Uterus (tissue), 4 donors: ENCODE measurements at places on chromosomes 16 and 17.

- H3K27me3 ChIP-seq, result no peaks in the 10 kb centered on the region
- H3K4me3 ChIP-seq, result no peak overlapping the region
- no peaks in the 10 kb centered on the region for H3K36me3 ChIP-seq
- DNase-seq, result peak; percentile 36
- no peaks in the 10 kb centered on the region for H3K4me1 ChIP-seq
These were observed 43.2 kb downstream of the PIMREG start for GRCh38 chr17:6487251-6488007.

GRCh38 chr17:42577140-42577531 is 393 bp downstream of the PSMC3IP start:
- H3K27me3 ChIP-seq, result no peaks in the 10 kb centered on the region
- no peaks in the 10 kb centered on the region for H3K4me1 ChIP-seq
- no peaks in the 10 kb centered on the region for H3K36me3 ChIP-seq
- H3K27ac ChIP-seq, result peak overlapping the region; percentile 73
- DNase-seq, result no peak

- H3K4me3 ChIP-seq, result no peak overlapping the region
- no peaks in the 10 kb centered on the region for H3K27me3 ChIP-seq
- no peak for DNase-seq
- H3K27ac ChIP-seq, result peak overlapping the region; percentile 98
- H3K4me1 ChIP-seq, result peaks cover 46% of the 10 kb centered on the region
- no peaks in the 10 kb centered on the region for H3K36me3 ChIP-seq
These were observed 237.7 kb downstream of the SEC14L1 start for GRCh38 chr17:77378318-77379064.

DNA sequence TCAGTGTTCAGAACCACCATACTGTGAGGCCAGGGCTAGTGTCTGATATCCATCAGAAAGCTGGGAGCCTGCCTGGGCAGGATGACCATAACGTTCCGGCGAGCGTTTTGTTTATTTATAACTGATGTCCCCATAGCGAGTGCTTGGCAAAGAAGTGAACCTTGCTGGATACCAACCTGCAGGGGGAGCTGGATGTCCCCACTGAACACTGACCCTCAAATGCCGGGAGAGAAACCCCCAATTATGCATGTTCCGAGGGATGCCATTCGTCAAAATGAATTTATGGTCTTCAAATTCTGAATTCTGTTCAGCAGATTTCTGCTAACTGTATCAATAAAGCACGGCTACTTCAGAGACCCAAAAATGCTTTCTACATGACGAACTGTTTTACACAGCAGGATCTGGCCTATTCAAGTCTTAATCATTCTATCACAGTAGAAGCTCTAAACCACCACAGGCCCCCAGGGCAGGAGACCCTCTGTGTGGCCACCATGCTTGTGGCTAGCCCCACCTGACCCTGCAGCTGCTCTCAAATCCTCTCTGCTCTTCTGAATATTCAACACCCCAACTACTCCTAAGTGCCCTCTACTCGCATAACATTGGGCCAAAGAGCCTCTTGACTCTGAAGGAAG is 15.2 kb downstream of the MED24 start:
- H3K4me1 ChIP-seq, result no peaks in the 10 kb centered on the region
- H3K36me3 ChIP-seq, result no peaks in the 10 kb centered on the region
- no peaks in the 10 kb centered on the region for H3K27me3 ChIP-seq
- H3K4me3 ChIP-seq, result no peak overlapping the region
- peak overlapping the region; percentile 86 for H3K27ac ChIP-seq
- peak; percentile 92 for DNase-seq

DNA sequence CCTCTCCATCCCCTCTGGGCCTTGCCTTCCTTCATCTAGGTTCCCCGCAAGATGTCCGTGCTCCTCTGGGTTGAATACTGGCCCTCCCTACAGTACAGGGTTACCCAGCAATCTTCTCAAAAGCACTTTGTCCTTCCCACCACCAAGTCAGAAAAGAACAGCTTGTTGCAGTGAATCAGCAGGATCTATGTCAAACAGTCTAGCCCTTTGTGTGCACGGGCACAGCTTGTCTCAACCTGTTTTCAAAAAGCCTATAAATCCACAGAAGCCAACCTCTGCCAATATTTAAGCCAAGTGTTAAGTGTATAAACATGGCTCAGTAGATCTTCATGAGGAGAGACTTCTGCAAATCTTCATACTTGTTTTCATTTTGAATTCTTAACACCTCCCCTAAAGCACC is 25.2 kb downstream of the C17orf67 start:
- H3K27me3 ChIP-seq, result no peaks in the 10 kb centered on the region
- no peaks in the 10 kb centered on the region for H3K36me3 ChIP-seq
- no peak for DNase-seq

DNA sequence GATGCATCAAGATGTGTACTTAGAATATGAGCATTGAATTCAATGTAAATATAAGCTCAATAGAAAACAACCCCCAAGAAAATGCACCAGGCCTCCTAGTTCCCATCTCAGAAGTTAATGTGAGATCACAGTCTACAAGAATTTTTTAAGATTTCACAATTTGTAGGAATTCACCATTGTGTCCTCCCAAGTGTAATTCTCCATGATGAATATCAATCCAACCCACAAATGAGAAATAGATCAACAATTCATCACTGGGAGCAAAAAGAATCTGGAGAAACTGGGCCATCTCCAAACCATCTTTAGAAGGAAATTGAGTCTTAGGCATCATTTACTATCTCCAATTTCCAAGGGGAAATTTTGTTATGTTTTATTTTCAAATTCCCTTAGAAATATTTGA is 310.5 kb upstream of the GOT2 start:
- H3K27me3 ChIP-seq, result no peaks in the 10 kb centered on the region
- no peak overlapping the region for H3K27ac ChIP-seq
- no peaks in the 10 kb centered on the region for H3K36me3 ChIP-seq
- no peak overlapping the region for H3K4me3 ChIP-seq

GRCh38 chr16:11175106-11175786 is 80.8 kb downstream of the SOCS1 start:
- no peaks in the 10 kb centered on the region for H3K4me1 ChIP-seq
- H3K27me3 ChIP-seq, result no peaks in the 10 kb centered on the region
- no peak for DNase-seq
- H3K36me3 ChIP-seq, result no peaks in the 10 kb centered on the region
- H3K27ac ChIP-seq, result no peak overlapping the region
- no peak overlapping the region for H3K4me3 ChIP-seq

DNA sequence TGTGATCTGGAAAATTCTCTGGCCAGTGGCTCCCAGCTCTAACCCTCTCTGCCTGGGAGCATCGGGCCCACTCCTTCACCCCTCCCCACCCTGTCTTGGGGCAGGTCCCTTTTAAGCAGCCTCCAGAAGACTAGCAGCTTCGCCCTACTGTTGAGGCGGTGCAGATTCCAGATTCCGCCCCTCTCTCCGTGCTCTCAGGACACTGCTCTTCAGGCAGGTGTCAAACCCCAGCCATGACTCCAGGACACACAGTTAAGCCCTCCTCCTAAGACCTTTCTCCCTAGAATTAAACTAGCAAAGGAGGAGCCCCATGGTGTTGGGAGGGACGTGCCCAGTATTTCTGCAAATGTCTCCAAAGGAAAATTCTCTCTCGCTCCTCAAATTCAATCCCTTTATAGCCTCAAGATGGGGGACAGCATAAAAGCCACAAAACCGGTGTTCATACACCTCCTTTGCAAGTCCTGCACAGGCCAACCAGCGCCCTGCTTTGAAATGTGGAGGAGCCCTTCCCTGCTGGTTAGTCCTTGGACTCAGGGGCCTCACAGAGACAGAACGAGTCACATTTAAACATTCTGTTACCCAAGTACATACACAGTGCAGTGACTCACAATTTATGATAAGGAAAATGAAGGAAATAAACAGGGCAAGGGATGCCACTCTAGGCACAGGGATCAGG is 7.2 kb downstream of the LPO start:
- no peak overlapping the region for H3K27ac ChIP-seq
- no peak overlapping the region for H3K4me3 ChIP-seq
- H3K27me3 ChIP-seq, result no peaks in the 10 kb centered on the region
- DNase-seq, result no peak
- H3K36me3 ChIP-seq, result no peaks in the 10 kb centered on the region

DNA sequence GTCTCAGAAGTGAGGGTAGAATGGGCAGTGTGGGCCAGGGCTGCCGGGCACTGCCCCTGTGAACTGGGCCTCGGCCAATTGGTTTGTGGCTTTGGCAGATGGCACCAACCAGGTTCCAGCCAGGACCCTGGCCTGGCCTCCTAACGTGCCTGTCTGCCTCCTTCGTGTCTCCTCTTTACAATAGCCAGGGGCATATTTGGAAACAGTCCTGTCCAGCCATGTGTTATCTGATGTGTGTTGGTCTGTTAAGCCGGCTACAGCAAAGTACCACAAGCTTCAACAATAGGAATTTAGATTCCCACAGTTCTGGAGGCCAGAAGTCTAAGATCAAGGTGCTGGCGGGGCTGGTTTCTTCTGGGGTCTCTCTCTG is 14.6 kb downstream of the CRISPLD2 start:
- DNase-seq, result no peak
- no peak overlapping the region for H3K4me3 ChIP-seq
- H3K27ac ChIP-seq, result peak overlapping the region; percentile 99
- H3K4me1 ChIP-seq, result peaks cover 21% of the 10 kb centered on the region
- H3K36me3 ChIP-seq, result no peaks in the 10 kb centered on the region

- H3K4me3 ChIP-seq, result no peak overlapping the region
- no peaks in the 10 kb centered on the region for H3K27me3 ChIP-seq
- H3K27ac ChIP-seq, result no peak overlapping the region
- DNase-seq, result no peak
- no peaks in the 10 kb centered on the region for H3K4me1 ChIP-seq
- H3K36me3 ChIP-seq, result no peaks in the 10 kb centered on the region
These were observed 43.5 kb downstream of the ABAT start for GRCh38 chr16:8717892-8718415.

- no peaks in the 10 kb centered on the region for H3K27me3 ChIP-seq
- no peaks in the 10 kb centered on the region for H3K36me3 ChIP-seq
- peak overlapping the region; percentile 4 for H3K4me3 ChIP-seq
- no peak overlapping the region for H3K27ac ChIP-seq
- no peak for DNase-seq
These were observed 2.5 kb upstream of the AKAP10 start for GRCh38 chr17:19979917-19980770.

- DNase-seq, result no peak
- H3K27me3 ChIP-seq, result no peaks in the 10 kb centered on the region
- no peaks in the 10 kb centered on the region for H3K36me3 ChIP-seq
- H3K4me1 ChIP-seq, result no peaks in the 10 kb centered on the region
- no peak overlapping the region for H3K27ac ChIP-seq
These were observed 242.9 kb downstream of the FTO start for GRCh38 chr16:53946746-53947386.

- no peak for DNase-seq
- H3K27me3 ChIP-seq, result no peaks in the 10 kb centered on the region
- no peaks in the 10 kb centered on the region for H3K36me3 ChIP-seq
- H3K4me3 ChIP-seq, result no peak overlapping the region
These were observed 111.3 kb downstream of the TRIM37 start for GRCh38 chr17:58995247-58995940.

DNA sequence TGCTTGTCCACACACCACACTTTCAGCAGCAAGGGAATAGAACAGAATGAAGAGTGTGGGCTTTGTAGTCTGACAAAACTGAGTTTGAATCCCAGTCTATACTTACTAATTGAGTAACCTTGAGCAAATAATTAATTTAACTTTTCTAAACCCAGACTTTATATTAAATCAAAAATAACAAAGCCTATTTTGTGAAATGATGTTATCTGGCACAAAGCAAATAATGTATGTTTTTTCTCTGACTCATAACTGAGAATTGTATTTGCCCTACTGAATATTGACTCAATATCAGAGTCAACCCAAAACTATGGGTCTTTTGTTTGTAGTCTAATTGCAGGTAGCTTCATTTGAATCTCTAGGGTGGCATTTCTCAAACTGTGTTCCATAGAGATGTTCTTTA is 77.9 kb upstream of the TANC2 start:
- H3K27ac ChIP-seq, result no peak overlapping the region
- no peak for DNase-seq
- no peaks in the 10 kb centered on the region for H3K36me3 ChIP-seq
- H3K4me1 ChIP-seq, result no peaks in the 10 kb centered on the region
- no peaks in the 10 kb centered on the region for H3K27me3 ChIP-seq
- no peak overlapping the region for H3K4me3 ChIP-seq

DNA sequence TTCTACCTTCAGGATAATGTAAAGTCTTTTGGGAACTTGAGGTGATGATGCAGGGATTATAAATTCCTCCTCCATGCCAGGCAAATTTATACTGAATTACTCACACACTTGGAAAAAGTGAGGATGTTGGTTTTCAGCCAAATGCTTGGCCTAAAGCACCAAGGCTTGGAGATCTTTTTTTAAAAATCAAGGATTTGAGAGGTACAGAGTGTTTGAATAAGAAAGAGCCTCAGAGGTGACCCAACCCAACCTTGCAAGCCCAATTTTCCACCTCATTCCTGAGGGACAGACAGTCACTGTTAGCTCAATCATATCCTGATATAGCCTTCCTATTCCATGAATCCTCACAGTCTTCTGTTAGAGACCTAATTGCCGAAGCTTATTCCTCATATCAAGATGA is 14.0 kb downstream of the GRIN2A start:
- no peaks in the 10 kb centered on the region for H3K4me1 ChIP-seq

DNA sequence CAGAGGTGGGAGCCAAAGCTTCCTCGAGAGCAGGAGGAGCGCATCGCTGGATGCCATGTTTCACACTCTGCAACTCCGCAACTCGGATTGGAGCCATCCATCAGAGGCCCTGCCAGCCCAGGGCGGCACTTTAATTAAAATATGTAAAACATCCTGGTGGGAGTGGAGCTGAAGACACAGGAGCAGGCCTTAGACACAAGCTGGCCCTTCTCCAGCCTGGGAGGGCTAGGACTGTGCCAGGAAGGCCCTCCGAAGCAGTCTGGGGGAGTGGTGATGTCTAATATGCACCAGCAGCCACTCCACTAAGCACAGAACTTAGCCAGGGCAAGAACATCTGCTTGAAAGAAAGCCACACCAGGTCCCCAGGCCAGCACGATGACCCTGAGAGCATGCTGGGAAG is 5.8 kb upstream of the CCDC182 start:
- no peaks in the 10 kb centered on the region for H3K27me3 ChIP-seq
- H3K27ac ChIP-seq, result no peak overlapping the region
- peak; percentile 19 for DNase-seq

- H3K4me3 ChIP-seq, result no peak overlapping the region
- peak; percentile 78 for DNase-seq
- H3K27ac ChIP-seq, result peak overlapping the region; percentile 59
- peaks cover 2% of the 10 kb centered on the region for H3K4me1 ChIP-seq
- no peaks in the 10 kb centered on the region for H3K36me3 ChIP-seq
These were observed 93.4 kb upstream of the TNRC6A start for GRCh38 chr16:24635900-24636610.

DNA sequence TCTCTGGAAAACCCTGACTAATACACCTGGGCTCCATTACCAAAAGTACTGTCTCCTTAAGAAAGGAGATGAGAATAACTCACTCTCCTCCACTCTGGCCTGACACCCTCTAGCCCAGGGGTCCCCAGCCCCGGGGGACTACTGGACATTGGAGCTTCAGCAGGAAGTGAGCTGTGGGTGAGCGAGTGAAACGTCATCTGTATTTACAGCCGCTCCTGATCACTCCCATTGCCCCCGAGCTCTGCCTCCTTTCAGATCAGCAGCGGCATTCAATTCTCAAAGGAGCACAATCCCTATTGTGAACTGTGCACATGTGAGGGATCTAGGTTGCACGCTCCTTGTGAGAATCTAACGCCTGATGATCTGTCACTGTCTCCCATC is 126.3 kb upstream of the TNRC6C start:
- no peak for DNase-seq
- peak overlapping the region; percentile 84 for H3K27ac ChIP-seq
- H3K36me3 ChIP-seq, result no peaks in the 10 kb centered on the region
- H3K4me3 ChIP-seq, result no peak overlapping the region

- no peaks in the 10 kb centered on the region for H3K27me3 ChIP-seq
- H3K4me1 ChIP-seq, result peaks cover 20% of the 10 kb centered on the region
- DNase-seq, result no peak
- no peak overlapping the region for H3K27ac ChIP-seq
- H3K36me3 ChIP-seq, result no peaks in the 10 kb centered on the region
- no peak overlapping the region for H3K4me3 ChIP-seq
These were observed 126.3 kb downstream of the ZNF778 start for GRCh38 chr16:89343501-89344457.
